ENCODE measurements at places on chromosomes 3 and 15.
A peak's percentile ranks its signal among the peaks of the same experiment; 100 is the strongest.

GRCh38 chr3:141529717-141530414 lies 43.0 kb downstream of the RASA2 start:
- no peak for DNase-seq

DNA sequence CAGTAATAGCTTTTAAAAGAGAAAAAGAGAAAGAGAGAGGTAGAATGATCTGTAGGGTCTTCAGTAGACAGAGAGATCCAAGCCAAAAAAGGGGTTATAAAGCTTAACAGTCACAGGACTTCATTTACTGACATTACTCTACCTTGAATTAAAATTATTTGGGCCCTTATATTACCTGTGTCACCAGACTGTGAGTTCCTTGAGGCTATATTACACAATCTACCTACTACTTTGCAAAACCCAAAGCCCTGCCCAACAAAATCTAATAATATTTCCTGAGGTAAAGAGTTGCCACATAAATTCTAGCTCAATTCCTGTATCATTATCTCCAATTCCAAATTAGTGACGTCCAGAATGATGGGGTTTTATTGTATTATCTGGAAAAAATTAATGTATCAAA lies 1.9 kb downstream of the UBR1 start:
- no peak for DNase-seq

DNA sequence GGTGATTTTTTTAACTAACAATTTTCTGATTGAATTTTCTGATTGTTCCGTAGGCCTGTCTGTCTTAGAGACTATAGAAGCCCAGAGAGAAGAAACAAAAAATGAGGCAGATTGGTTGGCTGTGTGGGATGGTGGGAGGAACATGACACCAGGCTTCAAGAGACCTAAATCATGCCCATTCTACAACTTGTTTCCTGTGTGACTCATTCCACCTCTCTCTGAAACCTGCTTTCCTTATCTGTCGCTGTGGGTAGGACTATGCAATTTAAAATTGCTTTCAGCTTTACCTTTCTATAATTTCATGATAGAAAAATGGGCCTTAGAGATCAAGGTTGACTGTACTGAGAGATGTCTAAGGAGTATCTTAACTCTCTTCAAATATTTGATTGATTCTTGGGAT lies 44.5 kb downstream of the OXNAD1 start:
- DNase-seq: no peak

- no peak for DNase-seq
Observed at GRCh38 chr3:76096836-76097588, 311.7 kb upstream of the ZNF717 start.

DNA sequence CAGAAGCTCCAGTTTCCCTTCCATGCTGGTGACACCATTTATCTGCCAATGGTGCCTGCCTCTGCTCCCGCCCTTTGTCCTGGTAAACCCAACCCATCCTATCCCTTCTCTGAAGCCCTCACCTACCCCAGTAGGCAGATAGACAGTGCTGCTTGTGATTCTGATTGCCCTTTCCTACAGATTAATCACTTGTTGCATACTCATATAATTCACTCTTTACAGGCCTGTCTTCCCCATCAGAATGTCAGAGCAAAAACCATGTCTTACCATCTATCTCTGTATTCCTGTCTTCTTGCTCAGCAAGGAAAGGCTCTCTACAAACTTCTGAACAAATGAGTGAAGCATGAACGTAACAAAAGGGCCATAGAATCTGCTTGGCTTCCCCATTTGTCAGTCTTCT lies 47.9 kb downstream of the MRPS25 start:
- DNase-seq: no peak

- no peak for DNase-seq
Observed at GRCh38 chr15:47944637-47945288, 176.0 kb upstream of the SLC24A5 start.

DNA sequence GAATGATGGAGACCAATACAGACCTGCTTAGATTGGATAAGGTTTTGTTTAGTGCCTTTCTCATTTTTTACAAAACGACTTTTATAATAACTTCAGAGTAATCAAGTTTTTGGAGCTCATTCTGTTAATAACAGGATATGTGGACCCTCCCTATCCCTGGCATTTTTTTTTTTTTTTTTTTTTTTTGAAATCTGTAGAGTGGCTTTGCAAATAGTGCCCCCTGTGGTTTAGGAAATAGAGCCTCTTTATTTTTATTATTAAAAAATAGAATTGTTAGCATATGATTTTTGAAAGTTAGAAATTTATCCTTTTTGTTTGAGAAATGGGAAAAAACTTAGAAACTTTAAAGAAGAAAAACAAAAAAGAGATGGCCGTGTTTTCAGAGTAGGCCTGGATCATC lies 11.4 kb downstream of the SKIL start:
- no peak for DNase-seq

- no peak for DNase-seq
Observed at GRCh38 chr3:15499536-15499935, 22.0 kb downstream of the COLQ start.

DNA sequence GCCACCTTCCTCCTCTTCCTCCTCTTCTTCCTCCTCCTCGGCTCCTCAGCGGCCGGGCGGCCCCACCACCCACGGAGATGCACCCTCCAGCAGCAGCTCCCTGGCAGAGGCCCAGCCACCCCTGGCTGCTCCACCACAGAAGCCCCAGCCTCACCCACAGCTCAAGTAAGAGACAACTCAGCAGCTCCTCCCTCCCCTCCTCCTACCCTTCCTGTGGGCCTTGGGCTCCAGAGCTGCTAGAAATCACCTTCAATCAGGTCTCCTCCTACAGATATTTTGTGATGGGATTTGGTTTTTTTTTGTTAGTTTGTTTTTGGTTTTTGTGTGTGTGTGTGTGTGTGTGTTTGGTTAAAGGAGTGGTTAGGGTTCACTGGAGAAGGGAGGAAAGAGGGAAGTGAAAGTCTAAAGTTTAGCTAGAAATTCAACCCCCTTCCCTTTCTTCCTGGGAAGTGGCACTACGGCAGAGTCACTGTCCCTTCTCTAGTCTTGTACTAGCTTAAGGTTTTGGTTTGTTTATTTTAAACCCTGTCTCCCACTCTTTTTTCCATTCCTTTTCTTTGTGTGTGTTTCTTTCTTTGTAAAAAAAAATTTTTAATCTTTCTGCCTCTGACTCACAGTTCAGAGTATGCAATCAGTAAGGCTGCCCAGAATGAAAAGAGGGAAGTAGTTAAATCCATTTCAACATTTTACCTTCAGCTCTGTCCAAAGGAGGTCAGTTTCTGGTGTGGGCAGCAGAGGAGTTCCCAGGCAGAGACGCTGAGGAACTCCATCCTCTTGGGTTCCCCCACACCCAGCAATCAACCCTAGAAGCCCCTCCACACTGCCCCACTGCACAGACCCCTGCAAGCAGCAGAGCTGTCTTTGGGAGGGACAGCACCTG lies 29.0 kb upstream of the TIMP4 start:
- peak; percentile 46 for DNase-seq
